ENCODE measurements at places on chromosomes 13 and 19.
A peak's percentile ranks its signal among the peaks of the same experiment; 100 is the strongest.

GRCh38 chr13:96388598-96388997 lies 298.7 kb downstream of the HS6ST3 start:
- peak; percentile 66 for DNase-seq

GRCh38 chr13:97786510-97786909 lies 167.0 kb upstream of the IPO5 start:
- no peak for DNase-seq

- DNase-seq: no peak
Measured at GRCh38 chr19:3064011-3064330, 1.7 kb upstream of the TLE5 start.

DNA sequence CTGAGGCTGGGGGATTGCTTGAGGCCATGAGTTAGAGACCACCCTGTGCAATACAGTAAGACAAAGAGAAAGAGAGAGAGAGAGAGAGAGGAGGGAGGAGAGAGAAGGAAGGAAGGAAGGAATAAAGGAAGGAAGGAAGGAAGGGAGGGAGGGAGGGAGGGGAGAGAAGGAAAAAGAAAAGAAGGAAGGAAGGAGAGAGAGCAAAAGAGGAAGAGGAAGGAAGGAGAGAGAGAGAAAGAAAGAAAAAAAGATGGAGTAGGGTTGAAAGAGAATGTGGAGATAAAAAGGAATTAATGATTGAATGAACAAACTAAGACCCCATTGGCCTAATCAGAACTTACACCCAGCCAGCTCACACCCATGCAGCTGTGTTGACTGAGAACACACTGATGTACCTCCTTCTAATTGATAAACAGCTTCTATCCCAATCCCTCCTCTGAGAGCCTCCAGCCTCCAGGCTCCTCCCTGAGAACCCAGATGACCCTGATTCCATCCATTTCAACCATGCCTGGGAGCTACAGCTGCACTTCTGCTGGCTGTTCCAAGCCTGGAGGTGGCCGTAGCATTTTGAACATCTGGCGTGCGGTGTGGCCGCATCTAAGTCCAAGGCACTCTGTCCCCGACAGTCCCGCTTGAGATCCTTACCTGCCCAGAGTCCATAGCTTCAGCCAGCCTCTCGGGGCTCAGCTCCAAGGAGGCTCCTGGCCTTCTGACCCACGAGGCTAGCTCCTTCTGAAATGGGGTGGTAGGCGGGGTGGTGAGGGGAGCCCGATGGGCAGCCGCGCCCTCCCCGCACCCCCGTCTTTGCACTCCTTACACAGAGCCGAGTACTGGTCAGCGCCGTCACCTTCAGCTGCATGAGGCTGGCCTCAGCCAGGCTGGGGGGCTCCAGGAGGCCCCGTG lies 1.1 kb downstream of the PRODH2 start:
- no peak for DNase-seq

DNA sequence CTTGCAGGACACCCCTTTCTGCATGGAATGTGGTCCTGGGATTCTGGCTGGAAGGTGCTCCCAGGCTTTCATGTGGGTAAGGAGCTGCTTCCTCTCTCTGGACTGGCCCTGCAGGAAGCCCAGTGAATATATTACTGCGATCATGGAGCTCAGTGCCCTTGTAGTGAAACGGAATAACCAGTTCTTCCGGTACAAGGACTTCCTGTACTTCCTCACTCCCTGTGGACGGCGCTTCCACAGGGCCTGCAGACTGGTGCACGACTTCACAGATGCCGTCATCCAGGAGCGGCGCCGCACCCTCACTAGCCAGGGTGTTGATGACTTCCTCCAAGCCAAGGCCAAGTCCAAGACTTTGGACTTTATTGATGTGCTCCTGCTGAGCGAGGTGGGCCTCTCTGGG lies 8.0 kb downstream of the CYP4F8 start:
- no peak for DNase-seq

- no peak for DNase-seq
Measured at GRCh38 chr13:29570051-29570654, 25.3 kb downstream of the SLC7A1 start.

- no peak for DNase-seq
Measured at GRCh38 chr13:113744197-113745000, 14.6 kb upstream of the TMEM255B start.

GRCh38 chr13:41606646-41607045 lies 149.3 kb downstream of the RGCC start:
- DNase-seq: no peak

- no peak for DNase-seq
Measured at GRCh38 chr13:41678848-41679247, 221.5 kb downstream of the RGCC start.

DNA sequence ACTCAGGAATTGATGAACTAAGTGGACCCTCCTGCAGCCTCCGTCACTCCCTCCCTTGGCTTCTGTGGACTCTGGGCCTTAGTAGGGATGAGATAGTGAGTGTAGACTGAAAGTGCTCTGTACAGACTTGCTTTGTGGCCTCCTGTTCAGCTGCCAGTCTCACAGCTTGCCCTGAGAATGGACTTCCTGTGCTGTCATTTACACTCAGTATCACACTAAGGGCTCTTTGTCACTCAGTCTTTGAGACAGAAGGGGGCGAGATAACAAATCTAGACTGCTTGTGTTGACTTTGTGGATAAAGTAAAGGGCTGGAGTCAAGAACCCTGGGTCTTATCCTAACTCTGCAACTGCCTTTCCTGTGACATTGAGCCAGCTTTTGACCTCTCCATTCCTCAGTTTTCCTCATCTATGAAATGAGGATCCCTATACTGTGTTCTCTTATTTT lies 21.0 kb upstream of the SPRY2 start:
- DNase-seq: peak; percentile 96

GRCh38 chr13:94309576-94309975 lies 169.9 kb downstream of the DCT start:
- DNase-seq: no peak

- no peak for DNase-seq
Measured at GRCh38 chr13:53856573-53857195, 828.1 kb downstream of the OLFM4 start.

DNA sequence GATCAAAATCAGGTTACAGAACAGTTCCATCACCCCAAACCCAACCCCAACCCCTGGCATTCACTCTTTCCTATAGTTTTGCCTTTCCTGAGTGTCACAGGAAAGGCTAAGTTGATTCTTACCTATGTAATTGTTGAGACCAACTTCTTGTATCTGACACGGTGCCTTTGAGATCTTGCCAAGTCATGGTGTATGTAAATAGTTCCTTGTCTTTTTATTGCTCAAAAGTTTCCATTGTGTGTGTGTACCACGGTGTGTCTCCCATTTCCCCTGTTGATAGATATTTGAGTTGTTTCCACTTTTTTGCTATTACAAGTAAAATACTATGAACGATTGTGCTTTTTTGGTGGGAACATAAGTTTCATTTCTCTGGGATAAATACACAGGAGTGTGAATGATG lies 3.3 kb upstream of the IGFL2 start:
- DNase-seq: no peak

DNA sequence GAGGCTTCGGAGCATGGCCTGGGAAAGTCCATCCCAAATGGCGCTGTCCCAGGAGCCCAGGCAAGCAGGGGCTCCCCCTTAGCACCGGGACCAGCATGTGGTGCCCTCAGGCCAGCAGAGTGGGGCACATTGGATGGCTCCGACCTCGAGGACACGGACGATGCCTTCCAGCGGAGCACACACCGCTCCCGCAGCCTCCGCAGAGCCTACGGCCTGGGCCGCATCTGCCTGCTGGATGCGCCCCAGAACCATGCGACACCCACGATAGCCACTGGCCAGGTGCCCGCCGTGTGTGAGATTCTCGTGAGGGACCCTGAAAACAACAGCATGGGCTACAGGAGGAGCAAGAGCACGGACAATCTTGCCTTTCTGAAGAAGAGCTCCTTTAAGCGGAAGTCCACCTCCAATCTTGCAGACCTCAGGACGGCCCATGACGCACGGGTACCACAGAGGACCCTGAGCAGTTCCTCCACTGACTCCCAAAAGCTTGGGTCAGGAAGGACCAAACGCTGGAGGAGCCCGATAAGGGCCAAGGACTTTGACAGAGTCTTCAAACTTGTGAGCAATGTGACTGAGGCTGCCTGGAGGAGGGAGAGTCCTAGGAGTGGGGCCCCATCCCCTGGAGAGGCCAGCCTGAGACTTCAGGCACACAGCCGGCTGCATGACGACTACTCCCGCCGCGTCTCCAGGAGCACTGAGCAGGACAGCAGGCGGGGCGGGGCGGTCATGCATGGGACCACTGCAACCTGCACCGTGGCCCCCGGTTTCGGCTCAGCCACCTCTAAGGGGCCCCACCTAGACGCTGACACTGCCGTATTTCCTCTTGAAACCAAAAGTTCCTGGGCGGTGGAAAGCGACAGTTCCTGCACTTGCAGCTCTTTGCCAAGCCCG lies 63.1 kb downstream of the SPATA13 start:
- no peak for DNase-seq

DNA sequence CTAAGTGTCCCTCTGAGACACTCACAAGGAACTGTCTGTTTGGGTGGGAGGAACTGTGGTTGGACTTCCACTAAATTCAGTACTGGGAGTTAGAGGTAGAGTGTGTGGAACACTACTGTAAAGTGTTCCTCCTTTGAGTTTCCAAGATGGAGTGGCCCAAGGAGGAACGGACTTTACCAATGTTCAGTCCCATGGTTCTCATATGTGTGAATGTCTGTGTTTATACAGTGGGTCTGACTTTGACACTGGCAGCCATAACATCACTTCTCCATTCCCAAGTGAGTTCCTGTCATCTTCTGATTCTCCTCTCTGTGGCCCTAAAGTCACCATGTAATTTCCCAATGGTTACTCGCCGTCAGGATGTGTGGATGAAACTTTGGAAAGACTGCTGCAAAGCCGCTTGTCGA lies 136.8 kb upstream of the SERP2 start:
- DNase-seq: no peak

DNA sequence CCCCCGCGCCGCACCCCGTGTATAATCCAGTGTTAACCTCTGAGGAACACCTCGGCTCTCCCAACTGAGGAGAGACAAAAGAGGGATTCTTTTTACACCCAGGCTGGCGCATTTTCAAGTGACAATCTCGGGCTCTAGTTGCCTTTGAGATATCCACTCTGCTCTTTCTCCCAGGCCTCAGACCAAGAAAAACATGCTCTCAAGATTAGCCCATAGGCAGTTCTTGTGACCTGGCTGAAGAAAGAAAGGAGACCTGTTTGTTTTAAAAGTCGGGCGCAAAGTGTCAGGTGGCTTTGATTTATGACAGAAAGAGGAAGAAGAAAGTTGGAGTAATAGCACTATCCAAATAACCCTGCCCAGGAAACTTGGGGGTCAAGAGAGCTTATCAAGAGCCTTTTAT lies 27.3 kb downstream of the SHISA2 start:
- DNase-seq: no peak

DNA sequence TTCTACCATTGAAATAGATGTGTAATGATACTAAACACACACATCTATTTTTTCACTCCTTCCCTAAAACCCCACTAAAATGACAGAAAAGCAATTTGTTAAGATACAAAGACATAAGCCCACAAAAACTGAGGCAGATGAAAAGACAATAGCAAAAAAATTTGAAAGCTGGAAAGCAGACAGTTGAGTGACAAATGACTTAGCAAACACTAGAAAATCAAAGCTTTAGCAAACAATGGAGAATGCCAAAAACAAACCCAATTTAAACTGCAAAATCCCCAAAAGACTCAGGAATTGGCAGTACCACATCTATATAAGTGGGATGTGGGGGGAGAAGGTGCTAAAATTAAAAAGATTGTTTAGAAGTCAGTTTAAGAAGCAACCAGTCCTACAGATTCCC lies 9.5 kb downstream of the TSC22D1 start:
- DNase-seq: no peak

DNA sequence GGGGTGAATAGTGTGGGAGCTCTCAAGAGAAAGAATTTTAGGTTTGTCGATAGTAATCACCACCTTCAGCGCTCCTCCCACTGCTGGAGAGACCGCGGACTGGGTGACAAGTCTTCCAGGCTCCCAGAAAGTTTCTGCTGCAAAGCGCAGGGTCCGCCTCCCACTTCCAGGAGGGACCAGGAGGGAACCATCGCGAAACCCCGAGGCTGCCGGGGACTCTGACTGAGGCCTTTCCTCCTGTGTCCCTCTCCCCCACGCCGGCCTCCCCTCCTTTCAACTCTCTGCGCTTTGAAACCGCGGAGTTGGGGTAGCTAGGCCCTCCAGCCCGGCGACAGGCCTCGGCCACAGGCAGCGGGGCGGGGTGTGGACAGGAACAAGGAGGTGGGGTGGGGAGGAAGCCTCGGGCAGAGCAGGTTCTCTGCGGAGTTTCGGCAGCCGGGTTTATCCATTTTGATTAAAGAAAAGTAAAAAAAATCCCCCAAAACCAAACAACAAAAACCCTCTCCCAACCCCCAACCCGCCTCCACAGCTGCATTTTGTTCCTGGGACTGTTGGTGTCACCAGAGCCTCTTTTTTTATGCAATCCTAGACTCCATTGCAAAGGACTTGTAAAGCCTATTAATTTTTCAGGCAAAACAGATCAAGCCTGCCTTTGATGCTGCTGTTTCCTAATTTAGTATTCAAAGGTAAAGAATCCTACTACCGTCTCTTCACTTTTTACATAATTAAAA lies 157.2 kb downstream of the TM9SF2 start:
- peak; percentile 87 for DNase-seq

All from mesendoderm (in vitro differentiated cells).